Posterior cingulate gyrus (tissue), 11 donors: ENCODE measurements at places on chromosomes 4 and X.

GRCh38 chrX:155745792-155746191, 133.0 kb upstream of the TMLHE start:
- DNase-seq, result no peak

DNA sequence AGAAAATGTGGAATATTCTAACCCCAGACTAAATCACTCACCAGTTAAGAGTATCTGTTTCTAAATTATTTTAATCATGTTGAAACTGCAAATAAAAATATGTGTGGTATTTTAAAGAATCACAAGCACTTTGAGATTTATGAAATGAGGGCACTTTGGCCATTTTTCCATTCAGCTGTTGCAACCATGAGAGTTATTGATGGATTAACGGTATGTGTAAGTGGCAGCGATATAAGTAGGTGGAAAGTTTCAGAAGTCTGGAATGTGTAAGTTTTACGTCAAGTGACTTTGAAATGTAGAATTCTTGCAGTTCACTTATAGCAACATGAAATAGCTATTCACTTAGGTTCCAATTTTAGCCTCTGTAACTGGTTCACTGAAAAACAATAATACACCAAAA, 905.1 kb upstream of the SLIT2 start:
- no peak for DNase-seq

GRCh38 chr4:42676066-42676951, 19.4 kb upstream of the ATP8A1 start:
- DNase-seq, result no peak

DNA sequence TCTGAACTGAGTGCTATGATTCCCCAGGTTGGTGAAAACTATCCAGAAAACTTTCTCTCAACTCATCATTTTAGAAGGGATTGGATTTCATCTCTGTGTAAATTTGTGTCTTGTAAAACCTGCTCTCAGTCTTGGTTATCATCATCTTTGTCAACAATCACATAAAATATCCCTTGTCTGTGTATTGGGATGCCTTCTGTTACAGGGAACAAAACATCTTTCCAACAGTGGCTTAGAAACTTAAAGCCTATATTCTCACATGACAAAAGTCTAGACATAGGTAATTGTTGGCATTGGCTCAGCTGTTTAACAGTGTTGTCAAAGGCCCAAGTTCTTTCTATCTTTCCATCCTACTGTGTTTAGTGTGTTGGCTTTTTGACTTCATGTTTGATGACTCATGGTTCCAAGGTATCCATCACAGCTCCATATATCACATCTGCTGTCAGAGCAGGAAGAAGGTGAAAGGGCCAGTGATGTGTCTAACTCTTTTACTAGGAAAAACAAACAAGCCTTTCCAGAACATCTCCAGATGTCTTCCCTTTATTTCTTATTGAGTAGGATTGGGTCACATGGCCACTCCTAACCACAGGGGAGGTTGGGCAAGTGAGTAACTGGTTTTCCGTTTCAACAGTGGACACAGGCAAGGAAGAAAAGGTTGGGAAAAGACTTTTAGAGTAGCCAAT, 65.0 kb downstream of the PHEX start:
- DNase-seq, result no peak

GRCh38 chrX:41779030-41779564, 55.1 kb downstream of the GPR82 start:
- no peak for DNase-seq
